A673 (cell line): ENCODE measurements at places on chromosomes 16 and 17. TPM values are rescaled to one million over a fixed set of nuclear protein-coding genes. Genes with fewer than 3 reads are reported as not detected.
A peak's percentile ranks its signal among the peaks of the same experiment; 100 is the strongest.

Gene MARVELD3
- 1.4 and 1.5 TPM in 2 replicates for total RNA-seq

DNA sequence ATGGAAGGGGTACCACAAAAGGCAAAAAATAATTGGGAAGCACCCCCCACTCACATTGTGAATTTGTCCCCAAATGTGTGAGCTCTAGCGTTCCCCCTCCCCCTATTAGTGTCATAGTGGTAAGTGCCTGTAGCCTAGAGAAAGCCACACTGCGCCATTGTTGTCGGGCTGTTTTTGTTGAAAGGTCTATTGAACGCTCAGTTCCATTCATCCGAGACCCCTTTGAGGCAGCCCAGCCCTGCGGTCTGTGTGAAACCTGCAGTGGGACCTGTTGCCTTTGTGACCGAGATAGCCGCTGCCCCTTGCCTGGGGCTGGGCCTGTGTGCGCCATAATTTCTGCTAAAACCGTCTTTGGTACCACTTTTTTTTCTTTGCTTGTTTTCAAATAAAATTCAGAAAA, 3.0 kb downstream of the JPT2 start:
- DNase-seq, result no peak

Gene PLK1
- 227 and 234 TPM in 2 replicates for total RNA-seq

DNA sequence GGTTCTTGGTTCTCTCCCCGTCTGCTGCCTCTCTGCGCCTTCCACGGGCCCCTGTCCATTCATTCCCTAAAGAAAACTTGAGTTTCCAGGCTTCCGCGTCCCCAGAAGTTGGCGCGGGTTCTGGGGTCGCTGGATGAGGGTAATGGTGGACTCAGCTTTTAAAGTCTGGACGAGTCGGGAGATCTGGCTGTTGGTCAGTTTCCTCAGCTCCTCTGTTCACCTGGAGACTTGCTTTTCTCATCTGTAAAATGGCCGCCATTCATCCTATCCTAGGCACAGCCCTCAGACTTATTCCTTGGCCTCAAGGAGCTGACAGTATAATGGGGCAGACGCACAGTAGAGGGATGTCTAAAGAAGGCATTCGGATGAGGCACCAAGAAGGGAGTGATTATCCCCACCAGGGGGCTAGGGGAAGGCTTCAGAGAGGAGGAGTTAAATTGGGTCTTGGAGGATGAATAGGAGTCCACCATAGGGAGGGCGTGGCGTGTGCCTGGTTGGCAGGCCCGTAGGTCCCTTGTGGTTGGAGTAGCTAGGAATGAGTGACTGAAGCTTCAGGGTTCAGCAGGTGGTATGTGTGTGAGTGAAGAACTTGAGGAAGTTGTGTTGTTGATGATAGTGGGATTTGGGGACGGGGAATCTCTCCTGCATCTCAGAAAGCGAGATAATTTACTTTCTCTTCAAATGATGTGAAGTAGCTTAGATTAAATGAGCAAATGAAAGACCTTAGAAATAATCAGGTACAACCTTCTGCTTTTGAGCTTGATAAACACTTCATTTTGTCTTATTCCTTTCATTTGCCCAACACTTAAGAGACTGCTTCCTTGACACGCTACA, 652 bp downstream of the VPS35L start:
- peak; percentile 61 for DNase-seq

DNA sequence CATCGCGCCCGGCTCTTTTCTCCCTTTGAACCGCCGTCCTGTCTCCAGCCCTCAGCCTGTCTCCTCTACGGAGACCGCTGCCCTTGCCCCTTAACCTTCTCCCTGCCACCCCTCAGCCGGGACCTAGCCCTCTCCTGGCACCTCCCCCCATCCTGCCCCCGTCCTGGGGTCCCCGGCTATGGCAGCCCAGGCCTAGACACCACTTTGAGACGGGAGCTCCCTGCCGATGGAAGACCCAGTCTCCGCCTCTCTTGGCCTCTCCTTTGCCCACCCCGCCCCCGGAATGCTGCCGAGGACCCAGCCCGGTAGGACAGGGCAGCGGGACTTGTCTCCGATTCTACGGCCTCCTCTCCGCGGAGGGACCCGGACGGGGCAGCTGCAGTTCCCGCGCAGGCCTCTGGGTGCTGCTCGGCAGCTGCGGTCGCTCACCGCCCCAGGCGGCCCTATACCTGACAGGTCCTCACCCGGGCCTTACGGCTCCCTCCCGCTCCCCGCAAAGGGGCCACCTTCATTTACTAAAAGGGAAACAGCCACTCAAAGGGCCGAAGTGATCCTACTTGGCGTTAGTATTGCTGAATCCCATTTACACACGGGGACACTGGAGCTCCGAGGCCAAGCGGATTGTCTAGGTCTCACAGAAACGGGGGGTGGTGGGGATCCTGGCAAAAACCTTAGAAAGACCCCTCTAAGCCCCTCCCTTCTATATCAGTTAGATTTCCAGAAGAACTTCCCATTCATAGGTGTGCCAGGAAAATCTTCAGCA, 32.6 kb upstream of the TAC4 start:
- peak; percentile 73 for DNase-seq

Gene RASD1
- 0.21 and 0.24 TPM in 2 replicates for total RNA-seq

DNA sequence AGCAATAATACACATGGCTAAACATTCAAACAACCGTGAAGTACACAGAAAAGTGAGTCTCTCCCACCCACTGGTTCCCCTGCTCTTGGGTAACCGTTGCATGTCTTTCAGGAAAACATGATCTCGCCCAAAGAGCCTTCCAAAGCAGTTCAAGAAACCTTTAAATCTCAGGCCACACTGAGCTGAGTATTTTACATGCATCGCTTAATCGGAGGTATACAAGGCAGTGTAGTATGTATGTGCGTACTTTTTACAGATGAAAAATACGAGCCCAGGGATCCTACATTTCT, 741 bp upstream of the DEXI start:
- no peak for DNase-seq

DNA sequence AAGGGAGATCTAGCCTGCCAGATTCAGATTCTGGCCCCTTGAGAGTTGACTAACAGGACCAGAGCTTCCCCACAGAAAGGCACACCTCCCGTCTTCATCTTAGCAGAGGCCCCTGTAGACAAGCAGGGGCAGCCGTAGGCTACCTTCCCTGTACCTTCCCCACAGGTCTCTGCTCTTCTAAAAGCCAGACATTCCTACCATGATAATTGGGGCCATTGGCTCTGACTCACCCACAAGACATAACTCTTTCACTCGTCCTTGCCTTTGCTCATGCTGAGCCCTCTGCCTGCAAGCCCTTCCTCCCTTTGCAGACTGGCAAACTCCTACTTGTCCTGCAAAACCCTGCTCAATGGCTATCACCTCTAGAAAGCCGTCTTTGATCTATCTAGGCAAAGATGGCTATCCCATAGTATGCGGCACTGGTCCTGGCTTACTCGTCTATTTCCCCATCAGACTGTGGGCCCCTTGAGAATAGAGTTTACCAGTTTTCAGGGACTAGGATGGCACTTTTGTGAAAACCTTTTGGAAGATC, 43.8 kb downstream of the PIMREG start:
- no peak for DNase-seq

- no peak for DNase-seq
Observed at GRCh38 chr16:22008215-22009059, 526 bp downstream of the MOSMO start.

- no peak for DNase-seq
Observed at GRCh38 chr16:89176147-89176690, 4.7 kb downstream of the CDH15 start.

DNA sequence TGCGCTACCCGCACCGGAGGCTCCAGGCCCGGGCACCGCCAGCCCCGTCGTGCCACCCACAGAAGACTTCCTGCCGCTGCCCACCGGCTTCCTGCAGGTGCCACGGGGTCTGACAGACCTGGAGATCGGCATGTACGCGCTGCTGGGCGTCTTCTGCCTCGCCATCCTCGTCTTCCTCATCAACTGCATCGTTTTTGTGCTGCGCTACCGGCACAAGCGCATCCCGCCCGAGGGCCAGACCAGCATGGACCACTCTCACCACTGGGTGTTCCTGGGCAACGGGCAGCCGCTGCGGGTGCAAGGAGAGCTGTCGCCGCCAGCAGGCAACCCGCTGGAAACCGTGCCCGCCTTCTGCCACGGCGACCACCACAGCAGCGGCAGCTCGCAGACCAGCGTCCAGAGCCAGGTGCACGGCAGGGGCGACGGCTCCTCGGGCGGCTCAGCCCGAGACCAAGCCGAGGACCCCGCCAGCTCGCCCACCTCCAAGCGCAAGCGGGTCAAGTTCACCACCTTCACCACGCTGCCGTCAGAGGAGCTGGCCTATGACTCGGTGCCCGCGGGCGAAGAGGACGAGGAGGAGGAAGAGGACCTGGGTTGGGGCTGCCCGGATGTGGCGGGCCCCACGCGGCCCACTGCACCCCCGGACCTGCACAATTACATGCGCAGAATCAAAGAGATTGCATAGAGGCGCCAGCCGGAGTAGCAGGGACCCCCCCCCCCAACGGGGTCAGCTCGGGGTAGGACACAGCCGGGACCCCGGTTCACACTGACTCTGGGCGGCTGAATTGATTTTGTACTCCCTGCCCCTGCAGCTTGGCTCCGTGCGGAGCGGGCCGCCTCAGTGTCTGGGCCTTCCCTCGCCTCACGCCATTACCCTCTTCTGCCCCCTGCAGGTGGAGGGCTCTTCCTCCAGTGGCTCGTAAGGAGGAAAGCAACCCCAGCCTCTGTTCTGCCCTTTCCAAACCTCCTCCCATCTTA, 58.5 kb downstream of the TMEM132E start:
- peak; percentile 66 for DNase-seq

Gene ALDH3A1
- total RNA-seq, result 0.20 TPM in 1 of 2 replicates, not detected in the other

- DNase-seq, result no peak
Observed at GRCh38 chr17:57356719-57357391, 100.5 kb downstream of the MSI2 start.

GRCh38 chr16:85680352-85680944, 8.3 kb downstream of the GINS2 start:
- DNase-seq, result no peak

GRCh38 chr17:68910251-68910705, 44.9 kb downstream of the ABCA8 start:
- peak; percentile 62 for DNase-seq

- no peak for DNase-seq
Observed at GRCh38 chr16:62021161-62021581, 15.1 kb downstream of the CDH8 start.

- no peak for DNase-seq
Observed at GRCh38 chr17:28290703-28291102, 28.3 kb upstream of the TMEM97 start.

DNA sequence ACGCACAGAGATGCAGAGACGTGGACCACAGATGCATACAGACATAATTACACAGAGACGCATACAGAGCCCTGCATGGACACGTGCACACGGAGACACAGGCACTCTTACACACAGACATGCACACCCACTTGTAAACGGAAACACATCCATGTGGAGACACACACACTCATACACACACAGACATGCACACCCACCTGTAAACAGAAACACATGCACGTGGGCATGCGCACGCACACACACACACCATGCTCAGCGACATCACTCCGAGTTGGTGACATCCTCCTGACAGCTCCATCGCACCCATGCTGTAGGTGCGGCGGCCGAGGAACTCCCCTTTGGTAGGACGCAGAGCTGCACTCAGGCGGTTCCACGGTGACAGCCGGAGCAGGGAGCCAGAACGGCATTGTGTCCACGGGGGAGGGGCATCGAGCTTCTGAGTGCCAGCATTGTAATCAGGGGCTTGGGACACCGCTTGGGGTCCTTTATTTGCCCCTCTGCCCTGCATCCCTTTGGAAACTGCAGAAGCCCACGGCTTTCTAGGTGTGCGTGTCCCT, 233.5 kb downstream of the RBFOX3 start:
- no peak for DNase-seq

Gene ACAP1
- total RNA-seq, result 1.1 TPM in 2 replicates
